ENCODE measurements at places on chromosomes 5 and 9. TPM values are rescaled to one million over a fixed set of nuclear protein-coding genes. Genes with fewer than 3 reads are reported as not detected.
A peak's percentile ranks its signal among the peaks of the same experiment; 100 is the strongest.

- DNase-seq: no peak
Observed at GRCh38 chr5:181042722-181043121, 2.7 kb downstream of the BTNL9 start.

GRCh38 chr5:6572086-6572824 lies 60.6 kb downstream of the NSUN2 start:
- no peak for DNase-seq

DNA sequence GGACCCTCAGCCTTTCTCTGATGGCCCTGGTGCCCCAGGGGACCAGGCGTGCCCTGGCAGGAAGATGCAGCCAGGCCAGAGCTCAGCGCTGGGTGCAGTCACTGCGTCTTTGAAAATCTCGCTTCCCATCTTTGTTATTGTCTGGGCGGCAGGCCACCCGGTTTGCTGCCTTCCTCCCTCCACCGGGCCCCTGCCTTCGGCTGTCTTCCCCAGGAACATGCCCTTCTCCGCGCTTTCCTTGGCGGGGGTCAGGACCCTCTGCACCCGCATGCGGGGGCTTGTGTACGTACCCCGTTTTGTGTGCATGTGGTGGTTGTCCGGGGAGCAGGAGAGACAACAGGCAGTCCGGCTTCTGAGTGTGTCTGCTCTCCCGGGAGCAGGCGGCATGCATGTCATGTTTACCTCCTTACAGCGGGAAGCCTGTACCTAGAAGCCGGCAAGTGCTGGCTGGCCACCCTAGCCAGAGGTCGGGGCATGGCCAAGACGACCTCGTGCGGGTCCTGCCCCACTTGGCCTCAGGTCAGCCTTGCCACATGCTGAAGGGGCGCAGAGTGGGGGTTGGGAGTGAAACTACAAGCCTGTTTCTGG lies 49.5 kb downstream of the DAB2IP start:
- no peak for DNase-seq

- peak; percentile 87 for DNase-seq
Observed at GRCh38 chr5:10307206-10308148, at the start of gene CMBL. Gene CMBL, minus strand, starts transcription at chr5:10307902. Its CDS starts 17,140 bp downstream, at chr5:10290762.

DNA sequence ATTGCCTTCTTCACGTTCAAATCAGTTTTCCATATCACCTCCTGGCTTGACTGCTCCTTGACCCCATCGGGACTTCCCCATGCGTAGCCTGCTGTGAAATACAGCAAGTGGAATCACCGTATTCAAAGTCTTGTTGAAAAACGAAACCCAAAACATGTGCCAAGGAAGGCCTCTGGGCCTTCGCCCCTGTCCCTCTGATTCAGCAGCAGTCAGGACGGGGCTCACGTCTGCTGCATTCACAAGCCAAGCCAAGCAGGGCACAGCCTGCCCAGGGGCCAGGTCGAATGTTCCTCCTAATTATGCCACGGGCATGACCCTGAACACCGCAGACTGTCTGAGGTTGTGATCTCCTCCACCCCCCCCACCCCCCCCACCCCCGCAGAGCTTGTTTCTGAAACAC lies 960 bp upstream of the CTNND2 start:
- no peak for DNase-seq

The OTULINL gene
- total RNA-seq: 60.1 TPM

DNA sequence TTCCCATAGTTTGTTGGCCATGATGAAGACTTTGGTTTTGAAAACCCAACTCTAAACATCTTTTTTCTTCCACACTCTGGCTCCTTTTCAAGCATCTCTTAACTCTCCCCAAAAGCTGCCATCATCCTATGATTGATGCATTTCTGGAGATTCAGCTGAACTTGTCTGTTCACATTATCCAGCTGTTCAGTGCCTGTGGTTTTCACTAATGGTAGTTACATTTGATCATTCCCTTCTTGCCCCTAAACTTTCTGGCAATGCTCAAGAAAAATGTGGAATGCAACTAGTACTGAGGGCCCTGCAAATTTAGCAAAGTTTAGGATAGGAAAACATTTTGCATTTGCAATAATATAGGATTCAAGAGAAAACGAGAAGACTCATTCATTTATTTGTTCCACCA lies 267.5 kb downstream of the ENC1 start:
- no peak for DNase-seq

The PLAC8L1 gene
- not detected for total RNA-seq

The HSD17B3 gene
- total RNA-seq: not detected

DNA sequence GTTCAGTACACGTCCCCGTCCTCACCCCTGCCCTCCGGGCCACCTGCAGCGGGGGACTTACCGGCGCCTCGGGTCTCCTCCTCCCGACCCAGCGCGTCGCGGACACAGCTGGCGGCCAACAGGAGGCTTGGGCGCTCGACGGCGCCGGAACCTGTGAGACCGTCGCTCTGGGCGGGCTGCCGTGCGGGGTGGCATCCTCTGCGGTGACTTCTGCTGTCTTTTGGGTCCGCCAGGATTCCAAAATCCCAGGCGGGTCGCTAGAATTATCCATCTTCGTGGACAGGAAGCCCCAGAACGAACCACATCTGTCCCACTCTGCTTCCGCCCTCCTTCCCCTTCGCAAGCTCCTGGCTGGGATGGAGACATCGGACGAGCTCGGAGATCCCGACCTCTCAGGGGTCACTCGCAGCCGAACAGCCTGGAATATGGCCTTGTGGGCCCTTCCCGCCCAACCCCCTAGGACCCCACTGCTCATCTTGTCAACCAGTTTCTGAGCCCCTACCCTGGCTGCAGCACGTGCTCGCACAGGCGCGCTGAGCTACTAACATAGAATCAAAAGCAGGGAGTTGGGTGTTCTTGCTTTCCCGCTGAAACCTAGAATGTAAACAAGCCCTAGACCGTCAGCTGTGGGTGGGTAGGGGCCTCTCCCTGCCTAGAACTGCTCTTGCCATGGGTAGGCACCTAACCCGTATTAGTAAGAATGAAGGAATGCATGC lies 947 bp upstream of the MARCHF3 start:
- DNase-seq: no peak

The CARD19 gene
- total RNA-seq: 48.6 TPM

DNA sequence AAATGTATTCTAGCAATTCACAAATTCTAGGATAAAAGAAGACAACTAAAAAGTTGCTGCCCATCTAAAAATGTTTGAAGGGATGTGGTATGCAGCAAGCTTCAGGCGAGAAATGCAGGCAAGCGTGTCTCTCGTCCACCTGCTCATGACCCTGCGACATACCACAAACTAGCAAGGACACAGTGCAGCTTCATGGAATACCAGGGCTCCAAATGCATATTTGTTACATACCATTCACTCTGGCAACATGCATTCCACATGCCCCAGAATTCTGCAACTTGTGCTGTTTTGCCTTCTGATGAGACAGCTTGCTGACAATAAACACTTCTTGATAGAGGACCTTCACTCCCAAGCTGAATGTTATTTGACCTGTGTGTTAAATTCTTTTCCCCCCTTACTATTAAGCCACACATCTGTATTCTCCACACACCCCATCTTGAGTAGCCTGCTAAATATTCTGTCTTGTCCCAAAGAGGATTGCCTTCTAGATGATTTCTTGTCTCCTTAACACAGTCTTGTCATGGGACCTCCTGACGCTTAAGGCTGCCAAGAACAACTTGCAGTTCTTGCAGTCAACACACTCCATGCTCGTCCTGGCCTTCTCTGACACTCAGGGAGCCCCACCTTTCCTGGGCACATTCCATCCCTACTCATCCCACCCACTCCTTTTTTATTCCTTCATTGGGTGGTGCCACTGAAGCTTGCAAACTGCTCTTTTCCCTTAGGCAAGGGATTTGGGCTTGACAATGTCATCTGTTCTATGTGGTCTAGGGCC lies 340.5 kb downstream of the PIK3R1 start:
- no peak for DNase-seq

- no peak for DNase-seq
Observed at GRCh38 chr5:119363271-119363670, 7.5 kb downstream of the TNFAIP8 start.

DNA sequence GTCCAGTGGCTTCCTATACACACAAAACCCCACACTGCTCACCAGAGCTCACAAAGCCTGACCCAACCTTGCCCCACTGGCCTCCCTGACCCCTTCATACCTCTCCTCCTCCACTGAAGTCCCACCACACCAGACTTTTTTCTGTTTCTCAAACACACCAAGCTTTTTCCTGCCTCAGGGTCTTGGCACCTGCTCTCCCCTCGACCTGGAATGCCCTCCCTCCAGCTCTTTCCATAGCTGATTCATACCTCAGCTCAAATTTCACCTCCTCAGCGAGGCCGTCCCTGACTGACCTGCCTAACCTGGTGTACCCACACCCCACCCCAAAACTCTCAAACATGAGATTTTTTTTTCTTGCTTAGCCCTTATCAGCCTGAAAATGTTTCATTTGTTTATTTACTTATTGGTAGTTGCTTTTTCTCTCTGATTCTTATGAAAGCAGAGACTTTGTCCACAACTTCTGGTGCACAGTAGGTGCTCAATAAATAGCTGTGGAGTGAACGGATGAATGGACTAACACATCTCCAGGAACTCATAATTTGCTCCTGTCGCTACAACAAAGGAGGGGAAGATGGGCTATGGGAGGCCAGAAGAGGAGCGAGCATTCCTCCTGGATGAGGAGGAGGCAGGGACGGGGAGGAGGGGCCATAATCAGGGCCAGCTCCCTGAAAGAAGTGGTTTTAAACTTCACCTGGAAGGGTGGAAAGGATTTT lies 84.3 kb downstream of the SH3TC2 start:
- no peak for DNase-seq

The PCDHA4 gene
- 0.58 TPM for total RNA-seq

The KCNV2 gene
- not detected for total RNA-seq

The BHMT2 gene
- total RNA-seq: 0.40 TPM

- no peak for DNase-seq
Observed at GRCh38 chr5:121698690-121699089, 153.0 kb upstream of the FTMT start.

The ADAMTS13 gene
- 4.2 TPM for total RNA-seq

DNA sequence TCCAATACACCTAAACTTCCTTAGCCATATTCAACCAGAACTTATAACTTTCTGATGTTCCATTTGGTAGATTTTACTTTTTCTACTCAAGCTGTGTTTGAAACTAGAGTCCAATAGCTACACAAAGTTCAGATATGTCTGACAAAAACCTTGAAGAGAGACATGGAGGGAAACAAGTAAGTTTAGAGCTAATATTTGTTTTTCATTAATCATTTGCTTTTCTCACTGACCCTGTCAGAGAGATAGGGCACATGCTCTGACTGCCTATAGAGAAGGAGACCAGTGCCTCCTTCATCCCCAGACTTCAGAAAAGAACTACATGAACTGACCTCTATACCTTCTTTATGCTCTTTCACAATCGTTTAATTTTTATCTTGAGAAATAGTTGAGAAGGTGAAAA lies 157.0 kb upstream of the PPP1R2B start:
- no peak for DNase-seq

DNA sequence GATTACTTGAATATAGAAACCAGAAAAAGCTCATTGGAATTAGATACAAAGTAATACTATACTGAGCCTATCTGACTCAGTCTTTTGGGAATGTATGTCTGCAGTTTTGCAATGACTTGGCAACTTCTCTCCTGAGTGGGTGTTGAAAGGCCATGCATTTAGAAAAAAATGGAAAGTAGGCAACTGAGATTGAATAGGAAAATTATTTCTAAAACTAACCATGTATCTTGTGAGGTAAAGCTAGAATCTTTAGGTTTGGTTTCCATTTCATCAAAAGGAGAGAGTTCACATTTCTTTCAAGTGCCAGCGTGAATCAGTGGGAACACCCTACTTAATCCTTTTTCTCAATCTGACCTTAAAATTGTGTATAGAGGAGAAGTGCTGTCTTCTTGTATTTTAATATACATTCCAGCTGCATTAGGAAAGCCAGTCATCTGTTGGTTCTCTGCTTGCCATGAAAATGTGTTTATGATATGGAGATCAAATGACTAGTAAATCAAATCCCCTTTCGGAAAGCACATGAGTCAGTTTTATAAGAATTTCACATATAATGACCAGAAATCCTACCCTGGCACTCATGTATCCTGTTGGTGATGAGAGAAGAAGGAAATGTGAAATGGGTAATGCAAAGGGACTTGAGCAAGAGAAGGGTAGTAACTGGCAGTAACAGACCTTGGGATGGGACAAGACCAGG lies 30.4 kb downstream of the NFX1 start:
- DNase-seq: no peak

The YTHDC2 gene
- 22.6 TPM for total RNA-seq

DNA sequence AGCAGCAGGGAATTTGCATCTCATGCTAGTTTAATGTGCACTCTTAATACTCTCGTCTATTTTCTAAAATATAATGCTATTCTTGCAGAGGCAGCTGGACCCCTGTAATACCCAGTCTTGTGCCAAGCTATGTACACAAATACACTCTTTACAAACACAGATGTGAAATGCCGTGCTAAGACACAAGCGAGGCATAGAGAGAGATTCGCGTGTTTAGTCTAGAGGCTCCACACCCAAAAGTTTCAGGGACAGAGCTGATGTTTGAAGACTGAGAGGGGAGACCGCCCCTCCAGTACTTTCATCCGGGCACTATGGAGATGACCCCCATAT lies 1.2 kb downstream of the DPYSL3 start:
- DNase-seq: no peak

The NADK2 gene
- total RNA-seq: 31.3 TPM

The TXNDC8 gene
- total RNA-seq: not detected

The FYB1 gene
- 8.6 TPM for total RNA-seq

GRCh38 chr5:123864578-123864977 lies 352.6 kb downstream of the CSNK1G3 start:
- no peak for DNase-seq

The PCDHA1 gene
- total RNA-seq: not detected

The NRARP gene
- 120 TPM for total RNA-seq

The INVS gene
- 16.0 TPM for total RNA-seq

GRCh38 chr5:98041661-98042060 lies 731.8 kb upstream of the RGMB start:
- DNase-seq: no peak

DNA sequence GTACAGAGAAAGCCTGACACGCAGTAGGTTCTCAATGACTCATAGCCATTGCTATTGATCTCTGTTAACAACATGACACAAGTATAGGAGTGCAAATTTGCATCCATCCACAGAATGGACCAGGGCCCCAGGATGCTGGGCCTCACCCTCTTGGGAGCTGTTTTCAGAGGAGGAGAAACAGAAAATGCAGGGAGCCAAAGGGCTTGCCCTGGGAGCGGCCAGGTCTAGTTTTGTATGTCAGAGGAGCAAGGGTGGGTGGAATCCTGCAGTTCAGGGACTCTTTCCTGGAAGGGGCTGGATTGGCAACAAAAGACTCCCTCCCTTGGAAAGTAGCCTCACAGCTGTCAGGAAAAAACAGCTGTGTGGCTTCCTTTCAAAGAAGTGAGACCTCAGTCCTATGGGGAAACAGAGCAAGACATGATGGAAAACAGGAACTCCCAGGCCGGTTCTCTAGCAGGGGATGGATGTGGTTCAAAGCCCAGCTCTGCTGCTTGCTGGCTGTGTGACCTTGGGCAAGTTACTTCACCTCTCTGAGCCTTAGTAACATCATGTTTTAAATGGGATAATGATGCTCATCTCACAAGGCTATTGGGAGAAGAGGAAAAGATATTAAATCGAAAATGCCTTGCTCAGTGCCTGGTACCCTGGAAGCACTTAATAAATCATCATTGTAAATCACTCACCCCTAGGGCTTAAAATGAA lies 50.5 kb upstream of the SH3PXD2B start:
- DNase-seq: peak; percentile 18

All from colonic mucosa (tissue), 4 donors.